NK-92 treated with Interleukin-12 subunit alpha and Interleukin-12 subunit beta, amount 100 ng/mL, for 24 hours (cell line): ENCODE measurements at places on chromosomes 2 and 18.

DNA sequence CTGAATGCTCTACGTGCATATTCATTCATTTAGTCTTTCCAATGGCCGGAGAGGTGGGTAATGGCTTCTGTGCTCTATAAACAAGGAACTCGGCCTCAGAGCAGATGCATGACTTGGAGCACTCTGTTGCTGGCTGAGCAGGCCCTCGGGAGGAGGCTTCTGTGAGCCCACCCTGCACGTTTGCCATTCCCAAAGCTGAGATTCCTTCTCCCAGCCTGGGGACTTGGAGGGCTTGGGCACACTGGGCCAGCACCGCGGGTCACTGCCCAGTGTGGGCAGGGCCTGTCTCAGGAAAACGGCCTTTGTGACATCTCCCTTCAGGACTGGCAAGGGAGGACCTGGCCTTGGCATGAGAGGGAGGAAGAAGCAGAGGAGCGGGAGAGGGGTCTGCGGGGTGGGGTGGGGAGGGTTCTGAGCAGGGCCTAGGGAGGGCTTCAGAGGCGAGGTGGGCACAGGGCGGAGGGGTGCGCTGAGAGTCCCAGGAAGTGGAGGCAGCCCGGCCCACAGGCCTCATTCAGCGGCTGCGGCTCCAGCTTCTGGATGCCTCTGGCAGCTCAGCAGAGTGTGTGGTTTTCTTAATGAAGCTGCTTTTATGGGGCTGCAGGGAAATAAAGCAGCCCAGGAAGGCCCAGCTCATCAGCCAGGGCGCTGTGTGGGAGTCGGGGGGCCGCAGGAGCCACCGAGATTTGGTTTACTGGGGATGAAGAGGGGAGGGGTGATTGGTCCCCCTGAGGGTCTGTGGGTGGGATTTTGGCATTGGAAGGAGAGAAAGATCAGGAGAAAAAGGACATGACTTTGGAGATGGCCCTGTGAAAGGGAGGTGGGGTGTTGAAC lies 51.7 kb upstream of the OTOF start:
- DNase-seq: no peak

- DNase-seq: no peak
Measured at GRCh38 chr2:86020984-86021383, 84.7 kb downstream of the POLR1A start.

DNA sequence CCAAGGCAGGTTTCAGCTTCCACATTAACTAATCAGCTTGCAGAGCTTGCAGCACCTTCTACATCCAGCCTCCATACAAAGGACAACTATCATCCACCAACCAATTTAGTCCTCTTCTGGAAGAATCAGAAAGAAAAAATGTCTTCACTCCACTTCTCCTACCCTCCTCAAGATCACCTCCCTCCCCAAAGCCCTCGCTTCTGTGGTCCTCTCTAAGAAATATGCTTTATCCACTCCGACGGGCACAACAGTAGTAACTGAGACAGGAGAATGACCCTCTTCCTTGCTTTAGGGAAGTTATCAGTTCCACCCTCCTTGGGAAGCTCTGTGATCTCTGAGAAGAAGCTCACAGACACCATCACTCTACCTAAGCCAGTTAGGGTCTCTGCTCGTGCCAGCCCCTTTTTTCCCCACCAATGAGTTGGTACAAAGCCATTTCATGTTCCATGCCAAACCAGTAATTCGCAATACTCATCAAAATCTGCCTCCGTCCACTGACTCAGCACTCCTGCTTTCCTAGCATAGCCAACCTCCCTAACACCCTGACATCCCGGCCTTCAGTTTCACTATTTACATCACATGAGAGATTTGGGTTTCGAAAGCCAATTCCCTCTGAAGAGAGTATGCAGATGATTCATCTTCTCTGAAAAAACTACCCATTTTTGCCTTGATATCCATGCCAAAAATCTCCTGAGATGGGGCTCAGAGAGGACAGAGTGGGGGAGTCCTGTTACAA lies 114.1 kb upstream of the PKDCC start:
- DNase-seq: no peak

- no peak for DNase-seq
Measured at GRCh38 chr18:13620206-13620672, 106.1 kb downstream of the FAM210A start.

DNA sequence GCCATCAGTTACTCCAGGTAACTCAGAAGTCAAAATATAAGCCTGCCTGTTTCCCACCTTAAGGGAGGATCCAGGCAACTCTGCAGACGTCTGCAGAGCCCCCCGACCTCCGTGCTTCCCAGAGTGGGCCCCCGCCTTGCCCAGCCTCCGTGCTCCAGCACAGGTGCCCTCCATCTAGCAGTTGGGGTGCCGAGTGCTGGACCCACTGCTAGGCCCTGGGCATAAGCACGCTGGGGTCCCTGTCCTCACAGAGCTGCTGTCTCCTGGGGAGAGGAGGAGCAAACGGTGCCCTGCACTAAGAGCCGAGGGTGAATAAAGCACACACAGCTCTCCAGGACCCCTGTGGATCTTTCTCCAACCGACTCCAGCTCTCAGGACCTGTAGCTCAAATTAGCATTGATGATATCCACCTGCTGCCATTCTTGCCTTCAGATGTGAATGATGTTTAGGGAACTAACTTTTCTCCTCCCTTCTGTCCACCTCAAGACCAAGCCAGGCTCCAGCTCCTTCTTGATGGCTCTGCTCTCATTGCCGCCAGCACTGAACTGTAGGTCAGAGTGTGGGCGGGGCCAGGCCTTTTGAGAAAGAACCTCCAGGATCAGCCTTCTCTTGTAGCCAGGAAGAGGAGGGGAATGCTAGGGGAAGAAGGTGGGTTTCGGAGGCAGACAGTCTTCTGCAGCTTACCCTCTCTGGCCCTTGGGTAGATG lies 121.2 kb downstream of the SMAD7 start:
- DNase-seq: no peak

DNA sequence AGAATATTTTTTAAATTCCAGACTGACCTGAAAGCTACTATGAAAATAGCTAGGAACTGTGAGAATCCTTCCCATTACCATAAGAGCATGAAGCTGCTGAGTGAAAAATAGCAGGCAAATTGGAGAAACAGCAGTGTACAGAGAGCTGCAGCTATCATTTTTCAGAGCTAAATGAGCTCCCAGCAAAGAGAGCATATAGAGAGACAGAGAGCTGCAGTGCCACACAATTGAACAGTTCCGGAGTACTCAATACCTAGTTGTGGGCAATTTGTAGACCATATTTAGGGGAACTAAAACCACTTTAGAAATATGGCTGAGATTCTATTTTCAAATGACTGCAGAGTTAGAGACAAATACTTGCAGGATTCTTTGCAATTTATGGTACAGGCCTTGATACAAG lies 645.3 kb downstream of the STK39 start:
- DNase-seq: no peak

GRCh38 chr18:67043276-67043675 lies 439.4 kb upstream of the CDH19 start:
- DNase-seq: no peak

GRCh38 chr2:16674154-16674553 lies 8.5 kb upstream of the CYRIA start:
- no peak for DNase-seq
